ENCODE measurements at places on chromosomes 16 and 17. TPM values are rescaled to one million over a fixed set of nuclear protein-coding genes. Genes with fewer than 3 reads are reported as not detected.
A peak's percentile ranks its signal among the peaks of the same experiment; 100 is the strongest.

- DNase-seq = peak; percentile 48
These were observed 879 bp downstream of the SLFN5 start for GRCh38 chr17:35243561-35244340.

DNA sequence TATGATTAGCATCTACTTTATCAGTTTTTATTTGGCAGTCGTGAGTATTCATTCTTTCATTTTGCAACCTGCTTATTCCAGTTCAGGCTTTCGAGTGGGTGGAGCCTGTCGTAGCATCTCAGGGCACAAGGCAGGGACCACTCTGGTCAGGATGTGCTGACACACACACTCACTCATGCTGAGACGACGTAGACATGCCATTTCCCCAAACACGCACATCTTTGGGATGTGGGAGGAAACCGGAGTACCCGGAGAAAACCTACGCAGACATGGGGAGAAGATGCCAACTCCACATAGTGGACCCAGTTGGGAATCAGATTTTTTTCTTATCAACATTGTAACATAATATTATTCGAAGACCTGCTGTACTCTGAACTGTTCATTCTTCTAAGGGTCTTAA lies 756.5 kb upstream of the RBFOX1 start:
- DNase-seq = no peak

DNA sequence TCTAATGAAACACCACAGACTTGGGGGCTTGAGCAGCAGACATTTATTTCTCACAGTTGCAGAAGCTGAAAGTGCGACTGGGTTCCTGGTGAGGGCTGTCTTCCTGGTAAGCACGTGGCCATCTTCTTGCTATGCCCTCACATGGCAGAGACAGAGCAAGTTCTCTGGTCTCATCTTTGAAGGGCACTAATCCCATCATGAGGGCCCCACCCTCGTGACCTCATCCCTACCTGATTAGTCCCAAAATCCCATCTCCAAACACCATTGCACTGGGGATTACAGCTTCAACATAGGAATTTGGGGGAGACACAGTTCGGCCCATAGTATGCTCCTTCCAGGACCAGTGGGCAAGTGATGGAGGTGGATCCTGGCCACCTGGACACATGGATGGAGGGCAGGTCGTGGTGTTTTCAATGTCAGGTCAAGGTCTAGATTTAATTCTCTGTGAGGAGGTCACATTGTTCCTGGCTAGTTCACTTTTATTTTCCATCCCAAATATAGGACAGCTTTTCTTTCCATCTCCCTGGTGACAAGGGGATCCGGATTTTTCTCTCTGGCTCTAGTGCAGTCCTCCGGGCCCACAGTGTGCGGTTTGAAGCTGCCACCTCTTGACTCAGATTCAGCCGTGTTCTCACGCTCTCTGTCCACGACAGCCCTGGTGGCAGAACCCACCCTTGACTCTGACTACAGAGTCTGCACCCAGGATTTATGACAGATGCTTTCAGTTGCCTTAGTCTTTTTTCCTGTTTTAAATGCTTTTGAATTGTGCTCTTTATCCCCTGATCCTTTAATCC lies 160.5 kb upstream of the NOL11 start:
- no peak for DNase-seq

DNA sequence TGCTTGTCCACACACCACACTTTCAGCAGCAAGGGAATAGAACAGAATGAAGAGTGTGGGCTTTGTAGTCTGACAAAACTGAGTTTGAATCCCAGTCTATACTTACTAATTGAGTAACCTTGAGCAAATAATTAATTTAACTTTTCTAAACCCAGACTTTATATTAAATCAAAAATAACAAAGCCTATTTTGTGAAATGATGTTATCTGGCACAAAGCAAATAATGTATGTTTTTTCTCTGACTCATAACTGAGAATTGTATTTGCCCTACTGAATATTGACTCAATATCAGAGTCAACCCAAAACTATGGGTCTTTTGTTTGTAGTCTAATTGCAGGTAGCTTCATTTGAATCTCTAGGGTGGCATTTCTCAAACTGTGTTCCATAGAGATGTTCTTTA lies 77.9 kb upstream of the TANC2 start:
- no peak for DNase-seq

DNA sequence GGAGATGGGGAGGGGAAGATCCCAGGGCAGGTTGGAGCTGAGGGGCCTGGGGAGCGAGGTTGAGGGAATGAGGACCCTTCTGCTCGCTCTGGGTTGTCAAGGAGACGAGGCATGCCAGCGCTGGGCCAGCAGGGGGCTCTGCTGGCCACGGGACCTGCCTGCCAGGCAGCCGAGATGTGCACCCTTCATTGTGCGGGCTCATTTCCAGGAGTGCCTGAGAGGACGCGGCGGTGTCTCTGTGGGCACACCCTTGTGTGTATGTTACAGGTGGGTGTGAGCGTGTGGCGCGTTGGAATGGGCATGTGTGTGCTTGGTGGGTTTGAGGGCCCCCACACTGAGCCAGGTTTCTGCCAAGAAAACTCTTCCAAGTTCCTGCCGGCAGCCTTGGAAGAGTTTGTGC lies 15.9 kb downstream of the ARHGAP23 start:
- no peak for DNase-seq

GRCh38 chr17:47924785-47925677 lies 16.3 kb upstream of the PNPO start:
- DNase-seq = no peak

GRCh38 chr16:87333101-87333500 lies 15.9 kb upstream of the C16orf95 start:
- DNase-seq = no peak

- DNase-seq = no peak
These were observed at the start of gene PTGES3L for GRCh38 chr17:42979511-42980273. Gene PTGES3L (minus strand): TSS chr17:42980080. CDS start chr17:42980053, 27 bp downstream.

GRCh38 chr16:27085182-27085581 lies 18.5 kb downstream of the C16orf82 start:
- DNase-seq = no peak

GRCh38 chr17:38922538-38923297 lies 2.7 kb upstream of the LASP1NB start:
- no peak for DNase-seq

DNA sequence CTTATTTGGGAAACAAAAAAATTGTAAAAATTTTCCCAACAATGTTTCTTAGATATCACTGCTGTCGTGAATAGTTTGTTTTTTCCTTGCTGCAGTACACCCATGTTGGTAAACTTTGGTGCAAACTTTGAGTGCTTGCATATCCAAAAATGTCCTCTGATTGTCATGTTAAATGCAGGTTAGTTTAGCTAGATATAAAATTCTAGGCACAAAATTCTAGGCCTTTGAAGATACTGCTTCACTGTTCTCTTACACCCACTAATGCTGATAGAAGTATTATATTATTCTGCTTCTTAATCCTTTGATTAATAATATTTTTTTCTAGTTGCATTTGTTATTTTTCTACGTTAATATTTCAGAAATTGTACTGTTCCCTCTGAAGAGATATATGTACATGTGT lies 16.1 kb downstream of the TOM1L1 start:
- DNase-seq = no peak

GRCh38 chr17:49235896-49236295 lies 5.3 kb upstream of the PHOSPHO1 start:
- DNase-seq = no peak

GRCh38 chr16:15773968-15774367 lies 82.9 kb downstream of the MYH11 start:
- no peak for DNase-seq

DNA sequence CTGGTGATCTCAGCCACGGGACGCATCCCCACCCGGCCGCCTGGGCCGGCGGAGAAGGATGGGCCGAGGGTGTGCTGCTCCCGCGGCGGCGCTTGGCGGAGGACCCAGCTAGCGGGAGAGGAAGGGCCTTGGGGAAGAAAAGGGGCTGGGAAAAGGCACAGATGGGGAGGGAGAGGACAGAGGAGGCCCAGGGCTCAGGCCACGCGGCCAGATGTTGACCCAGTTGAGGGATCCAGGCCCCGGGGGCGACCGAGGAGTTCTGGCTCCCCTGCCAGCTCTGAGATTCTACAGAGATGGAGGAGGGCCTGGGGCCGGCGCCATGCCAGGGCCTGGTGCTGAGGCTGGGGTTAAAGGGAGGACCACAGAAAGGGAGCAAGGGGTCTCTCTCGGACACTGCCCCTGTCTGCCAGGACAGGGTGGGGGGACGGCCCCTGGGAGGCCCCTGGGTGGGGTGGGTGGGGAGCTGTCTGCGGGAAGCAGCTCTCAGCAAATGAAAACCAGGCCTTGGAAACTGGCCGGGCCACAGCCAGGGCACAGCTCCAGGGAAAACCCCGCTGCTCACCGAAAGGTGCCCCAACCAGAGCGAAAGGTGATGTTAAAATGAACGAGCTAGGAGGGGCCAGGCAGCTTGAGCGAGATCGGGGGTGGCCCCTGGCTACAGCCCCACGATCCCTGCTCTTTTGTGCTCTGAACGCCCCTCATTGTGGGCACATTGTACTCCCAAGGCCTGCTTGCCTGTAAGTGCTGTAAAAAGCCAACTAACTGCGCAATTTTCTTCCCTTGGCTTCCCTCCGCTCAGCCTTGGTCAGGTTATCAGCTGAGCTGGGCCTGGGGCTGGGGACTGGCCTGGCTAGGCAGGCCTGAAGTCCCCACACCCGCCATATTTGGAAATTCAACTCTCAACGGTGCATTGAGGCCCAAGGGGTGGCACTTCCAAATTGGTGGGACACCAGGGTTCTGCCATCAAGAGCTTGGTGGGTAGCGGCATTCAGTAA lies 191.4 kb downstream of the ZNF423 start:
- no peak for DNase-seq

- DNase-seq = no peak
These were observed 5.8 kb downstream of the TMEM92 start for GRCh38 chr17:50280068-50280467.

GRCh38 chr17:63399316-63399715 lies 46.8 kb downstream of the CYB561 start:
- no peak for DNase-seq

DNA sequence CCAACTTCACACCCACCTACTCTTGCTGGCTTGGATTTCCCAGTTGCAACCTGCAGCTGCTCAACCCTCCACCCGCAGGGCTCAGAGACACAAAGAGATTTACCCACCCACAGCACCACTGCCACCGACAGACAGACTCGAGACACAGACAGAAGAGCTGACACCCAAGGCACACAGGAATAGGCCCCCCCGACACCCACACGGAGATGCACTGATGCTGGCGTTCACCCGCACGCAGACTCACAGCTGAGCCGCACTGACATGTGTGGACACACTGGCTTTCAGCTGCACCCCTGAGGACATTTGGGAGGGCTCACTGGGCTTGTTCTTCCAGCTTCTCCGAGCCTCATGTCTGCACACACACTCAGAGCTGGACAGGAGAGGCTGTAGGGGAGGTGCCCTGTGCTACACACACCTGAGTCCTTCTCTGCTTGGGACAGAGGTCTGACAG lies 8.2 kb downstream of the STX1B start:
- DNase-seq = no peak

DNA sequence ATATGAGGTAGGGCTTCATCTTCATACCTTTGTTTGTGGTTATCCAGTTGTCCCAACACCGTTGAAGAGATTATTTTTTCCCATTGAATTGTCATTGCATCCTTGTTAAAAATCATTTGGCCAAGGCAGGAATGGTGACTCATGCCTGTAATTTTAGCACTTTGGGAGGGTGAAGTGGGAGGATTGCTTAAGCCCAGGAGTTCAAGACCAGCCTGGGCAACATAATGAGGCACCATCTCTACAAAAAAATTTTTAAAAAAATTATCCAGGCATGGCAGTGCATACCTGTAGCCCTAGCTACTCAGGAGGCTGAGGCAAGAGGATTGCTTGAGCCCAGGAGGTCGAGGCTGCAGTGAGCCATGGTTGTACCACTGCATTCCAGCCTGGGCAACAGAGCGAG lies 223.9 kb downstream of the TANC2 start:
- DNase-seq = no peak

DNA sequence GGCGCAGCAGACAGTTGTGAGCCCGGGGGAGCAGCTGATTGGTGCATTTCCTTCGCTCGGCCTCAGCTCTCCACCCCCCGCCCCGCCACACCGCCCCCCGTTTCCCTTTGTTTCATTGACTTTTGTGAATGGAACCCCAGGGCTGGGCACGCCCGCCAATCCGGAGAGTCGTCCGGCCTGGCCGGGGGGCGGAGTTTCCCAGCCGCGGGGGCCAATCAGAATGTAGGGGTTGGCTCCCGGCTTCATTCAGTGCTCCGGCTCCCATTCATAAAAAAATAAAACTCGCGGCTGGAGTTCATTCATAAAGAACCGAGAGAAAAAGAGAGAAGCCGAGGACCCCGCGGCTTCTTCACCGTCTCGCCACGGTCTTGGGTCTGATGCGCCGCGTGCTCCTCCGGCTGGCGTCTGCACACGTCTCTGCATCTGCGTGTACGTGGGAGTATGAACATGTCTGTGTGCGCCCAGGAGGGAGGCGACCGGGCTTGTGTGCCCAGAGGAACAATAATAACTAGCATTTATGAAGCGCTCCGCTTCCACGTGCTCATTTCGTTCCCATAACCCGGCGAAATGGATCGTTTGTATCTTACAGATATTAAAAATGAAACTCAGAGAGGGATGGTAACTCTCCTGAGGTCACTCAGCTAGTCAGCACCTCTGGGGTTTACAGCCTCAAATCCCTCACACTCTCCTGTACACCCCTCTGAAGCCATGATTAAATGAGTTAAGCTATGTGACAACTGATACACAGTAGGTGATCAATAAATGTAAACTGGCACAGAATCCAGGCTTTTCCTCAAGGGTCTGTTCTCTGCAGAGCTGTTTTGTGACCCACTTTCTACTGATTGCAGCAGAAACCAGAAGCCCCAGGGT lies at the start of gene ETV4:
Gene ETV4, minus strand, starts transcription at position 22 of the 870 bp plus-strand sequence. CDS start 723 bp downstream, outside the sequence.
- DNase-seq = peak; percentile 62

DNA sequence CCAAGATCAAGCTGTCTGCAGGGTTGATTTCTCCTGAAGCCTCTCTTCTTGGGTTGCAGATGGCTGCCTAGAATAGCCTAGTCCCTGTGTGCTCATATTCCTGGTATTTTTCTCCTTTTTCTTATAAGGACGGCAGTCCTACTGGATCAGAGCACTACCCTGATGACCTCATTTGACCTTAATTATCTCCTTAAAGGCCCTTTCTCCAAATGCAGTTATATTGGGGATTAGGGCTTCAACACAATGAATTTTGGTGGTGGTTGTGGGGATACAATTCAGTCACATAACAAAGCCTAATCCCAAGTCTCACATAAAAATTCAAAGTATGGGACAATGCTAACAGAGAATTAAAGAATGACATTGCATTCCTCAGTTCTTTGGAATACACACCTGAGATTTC lies 238.8 kb upstream of the SALL1 start:
- DNase-seq = no peak

GRCh38 chr16:54847207-54847606 lies 83.5 kb upstream of the IRX5 start:
- DNase-seq = no peak

- DNase-seq = no peak
These were observed 6.7 kb downstream of the NR1D1 start for GRCh38 chr17:40093580-40094201.

Gene ABAT
- 75.3 TPM for polyA plus RNA-seq

Gene TCAP
- polyA plus RNA-seq = 1.5 TPM

Gene TMC8
- polyA plus RNA-seq = 0.97 TPM

Gene GRB7
- 30.6 TPM for polyA plus RNA-seq

Gene CTRB2
- not detected for polyA plus RNA-seq

Gene IL21R
- polyA plus RNA-seq = 0.12 TPM

Gene CCT6B
- polyA plus RNA-seq = 5.2 TPM

Gene NXPH3
- 1.3 TPM for polyA plus RNA-seq
